ENCODE measurements at places on chromosomes 4 and X.
A peak's percentile ranks its signal among the peaks of the same experiment; 100 is the strongest.

DNA sequence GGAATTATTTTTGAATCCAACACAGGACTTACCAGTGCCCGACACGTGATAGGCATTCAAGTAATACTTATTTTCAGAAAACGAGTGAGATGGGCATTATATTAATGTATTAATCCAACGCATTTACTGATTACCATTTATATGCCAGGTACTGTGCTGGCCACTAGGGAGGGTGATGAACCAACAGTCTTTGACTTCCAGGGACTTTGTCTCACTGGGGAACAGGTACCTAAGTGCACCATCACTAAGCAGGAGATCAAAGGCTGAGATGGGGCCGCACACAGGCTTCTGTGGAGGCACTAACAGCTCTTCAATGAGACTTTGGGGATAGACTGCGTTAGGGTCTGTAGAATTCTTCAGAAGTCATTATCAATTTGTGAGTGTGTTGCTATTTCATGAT is 5.7 kb upstream of the TADA2B start:
- H3K36me3 ChIP-seq = no peaks in the 10 kb centered on the region
- H3K27me3 ChIP-seq = peaks cover 11% of the 10 kb centered on the region
- no peak for DNase-seq
- H3K4me1 ChIP-seq = peaks cover 7% of the 10 kb centered on the region
- H3K4me3 ChIP-seq = no peak overlapping the region

DNA sequence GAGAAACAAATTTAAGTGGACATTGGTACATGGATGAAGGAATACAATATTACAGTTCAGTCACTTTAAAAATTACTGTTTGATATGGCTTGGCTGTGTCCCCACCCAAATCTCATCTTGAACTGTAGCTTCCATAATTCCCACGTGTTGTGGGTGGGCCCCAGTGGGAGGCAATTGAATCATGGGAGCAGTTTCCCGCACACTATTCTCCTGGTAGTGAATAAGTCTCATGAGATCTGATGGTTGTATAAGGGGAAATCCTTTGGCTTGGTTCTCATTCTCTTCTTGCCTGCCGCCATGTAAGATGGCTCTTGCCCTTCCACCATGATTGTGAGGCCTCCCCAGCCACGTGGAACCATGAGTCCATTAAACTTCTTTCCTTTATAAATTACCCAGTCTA is 804.2 kb upstream of the FRG1 start:
- no peak overlapping the region for H3K4me3 ChIP-seq
- no peaks in the 10 kb centered on the region for H3K36me3 ChIP-seq
- no peak overlapping the region for H3K27ac ChIP-seq
- no peaks in the 10 kb centered on the region for H3K27me3 ChIP-seq

GRCh38 chr4:185722029-185722316 is 90.0 kb downstream of the SORBS2 start:
- H3K4me3 ChIP-seq = no peak overlapping the region
- peaks cover 3% of the 10 kb centered on the region for H3K27me3 ChIP-seq
- no peak overlapping the region for H3K27ac ChIP-seq
- no peaks in the 10 kb centered on the region for H3K36me3 ChIP-seq

DNA sequence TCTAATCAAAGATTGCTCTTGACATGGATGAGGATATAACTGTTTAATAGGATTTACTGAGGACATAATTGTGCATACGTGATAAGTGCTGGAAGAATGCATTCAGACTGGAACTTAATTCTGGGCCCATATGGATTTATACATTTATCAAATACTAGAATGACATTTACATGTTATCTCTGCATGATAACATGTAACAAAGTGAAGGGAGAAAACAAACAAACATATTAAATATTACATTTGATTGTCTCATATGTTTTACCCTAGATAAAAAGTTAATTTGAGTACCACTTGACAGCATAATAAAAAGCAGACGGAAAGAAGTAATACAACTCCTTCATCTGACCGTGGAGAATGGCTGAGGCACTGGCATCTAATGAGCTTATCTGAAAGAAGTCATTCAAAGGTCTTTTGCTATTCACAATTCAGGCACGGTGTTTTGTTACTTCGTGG is 297.8 kb downstream of the PPP3CA start:
- no peaks in the 10 kb centered on the region for H3K27me3 ChIP-seq
- DNase-seq = no peak
- no peak overlapping the region for H3K4me3 ChIP-seq
- H3K27ac ChIP-seq = no peak overlapping the region
- no peaks in the 10 kb centered on the region for H3K4me1 ChIP-seq

GRCh38 chrX:49072712-49073095 is 1.1 kb downstream of the PRAF2 start:
- peak overlapping the region; percentile 83 for H3K4me3 ChIP-seq
- H3K36me3 ChIP-seq = peaks cover 16% of the 10 kb centered on the region
- H3K4me1 ChIP-seq = peaks cover 15% of the 10 kb centered on the region

- H3K36me3 ChIP-seq = no peaks in the 10 kb centered on the region
- H3K4me3 ChIP-seq = peak overlapping the region; percentile 45
- H3K27ac ChIP-seq = no peak overlapping the region
These were observed 194.6 kb upstream of the FTHL17 start for GRCh38 chrX:31266203-31267076.

GRCh38 chr4:188455062-188455752 is 316.0 kb downstream of the TRIML1 start:
- no peaks in the 10 kb centered on the region for H3K27me3 ChIP-seq
- no peaks in the 10 kb centered on the region for H3K4me1 ChIP-seq
- peaks cover 2% of the 10 kb centered on the region for H3K36me3 ChIP-seq
- no peak overlapping the region for H3K4me3 ChIP-seq
- no peak for DNase-seq
- no peak overlapping the region for H3K27ac ChIP-seq

DNA sequence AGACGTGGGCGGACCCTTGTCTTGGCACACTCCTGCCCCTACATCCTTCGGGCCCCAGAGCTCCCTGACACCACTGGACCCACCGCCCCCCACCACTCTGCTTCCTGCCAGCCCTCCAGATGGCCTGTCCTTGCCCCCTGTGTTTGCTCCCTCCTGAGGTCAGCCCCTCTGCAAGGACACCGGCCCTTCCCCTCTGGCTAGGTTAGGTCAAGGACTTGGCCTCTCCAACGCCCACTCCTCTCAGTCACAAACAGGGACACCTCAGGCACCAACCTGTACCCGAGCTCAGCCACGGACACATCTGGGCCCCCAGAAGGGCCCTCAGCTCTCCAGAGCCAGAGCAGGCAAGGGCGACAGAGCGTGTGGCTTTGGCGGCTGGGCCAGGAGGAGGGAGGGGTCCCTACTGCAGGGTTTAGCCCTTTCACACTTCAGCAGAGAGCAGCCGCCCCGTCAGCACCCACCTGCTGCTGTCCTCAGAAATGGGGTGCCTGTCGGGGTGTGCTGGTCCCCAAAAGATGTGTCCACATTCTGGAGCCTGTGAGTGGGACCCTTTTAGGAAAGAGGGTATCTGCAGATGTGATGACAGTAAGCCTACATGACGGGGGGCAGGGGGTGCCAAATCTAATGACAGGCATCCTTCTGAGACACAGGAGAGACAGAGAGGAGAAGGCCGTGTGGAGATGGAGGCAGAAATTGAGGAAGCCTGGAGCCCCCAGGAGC is 23.5 kb upstream of the DUSP9 start:
- H3K4me3 ChIP-seq = no peak overlapping the region
- peaks cover under 1% of the 10 kb centered on the region for H3K27me3 ChIP-seq
- H3K4me1 ChIP-seq = no peaks in the 10 kb centered on the region
- no peak for DNase-seq
- H3K36me3 ChIP-seq = no peaks in the 10 kb centered on the region

GRCh38 chr4:123649645-123650391 is 253.2 kb downstream of the SPRY1 start:
- H3K4me1 ChIP-seq = no peaks in the 10 kb centered on the region
- H3K36me3 ChIP-seq = no peaks in the 10 kb centered on the region
- H3K27me3 ChIP-seq = peaks cover 5% of the 10 kb centered on the region
- H3K27ac ChIP-seq = no peak overlapping the region
- no peak overlapping the region for H3K4me3 ChIP-seq

DNA sequence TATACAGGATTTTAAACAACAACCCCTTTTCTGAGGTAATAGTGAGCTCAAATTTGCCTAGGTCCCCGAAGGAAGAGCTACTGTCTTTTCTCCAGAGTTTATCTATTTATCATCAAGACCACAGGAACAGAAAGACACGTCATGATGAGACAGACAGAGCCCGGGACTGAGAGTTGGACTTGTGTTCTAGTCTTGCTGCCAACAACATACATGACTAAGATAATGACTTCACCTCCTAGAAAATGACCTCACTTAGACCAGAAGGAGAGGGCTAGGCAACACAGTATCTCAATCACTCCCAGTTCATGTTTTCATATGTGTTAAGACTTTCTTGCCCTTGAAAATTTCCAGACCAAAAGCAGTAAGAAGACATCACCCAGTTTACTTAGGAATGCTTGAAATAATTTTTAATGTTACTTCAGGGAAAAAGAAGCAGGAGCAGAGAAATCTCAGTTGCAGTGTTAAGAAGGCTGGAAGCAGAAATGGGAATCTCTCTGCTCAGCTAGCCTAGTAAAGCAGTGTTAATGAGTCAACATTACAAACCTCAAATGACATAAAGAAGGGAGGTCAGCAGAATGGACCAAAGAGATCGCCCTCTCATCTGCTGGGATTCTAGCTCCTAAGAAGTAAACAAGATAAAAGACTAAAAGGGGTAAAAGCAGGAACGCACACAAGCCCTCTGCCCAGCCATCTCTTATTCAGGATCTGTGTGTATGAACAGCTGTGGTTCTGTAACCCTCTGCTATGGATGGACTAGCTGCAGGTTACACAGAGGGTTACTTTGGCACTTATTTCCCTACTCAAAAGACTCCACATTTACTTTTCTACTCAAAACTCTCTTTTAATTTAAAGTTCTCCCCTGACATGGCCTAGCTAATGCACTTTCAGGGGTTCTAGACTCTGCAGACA is 24.8 kb downstream of the PDGFC start:
- H3K4me3 ChIP-seq = no peak overlapping the region
- no peak overlapping the region for H3K27ac ChIP-seq
- H3K27me3 ChIP-seq = no peaks in the 10 kb centered on the region
- no peaks in the 10 kb centered on the region for H3K4me1 ChIP-seq
- no peak for DNase-seq

DNA sequence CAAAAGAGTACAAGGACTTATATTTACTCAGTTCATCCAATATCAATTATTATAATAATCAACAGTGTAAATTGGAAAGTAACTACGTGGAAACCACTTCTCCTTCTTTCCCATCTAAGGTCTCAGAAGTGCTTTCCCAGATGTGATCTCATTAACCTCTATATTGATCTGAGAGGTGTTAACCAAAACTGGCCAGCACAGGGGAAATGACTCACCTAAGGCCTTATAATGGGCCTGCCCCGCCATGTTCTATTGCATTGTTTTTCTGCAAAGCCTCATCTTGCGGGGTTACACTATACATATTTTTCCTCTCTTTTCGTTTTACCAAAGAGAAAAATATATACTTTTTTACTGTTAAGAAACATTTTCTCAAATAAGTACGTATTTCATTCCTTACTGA is 20.5 kb downstream of the RAB40A start:
- H3K4me1 ChIP-seq = no peaks in the 10 kb centered on the region
- no peak for DNase-seq
- H3K4me3 ChIP-seq = no peak overlapping the region
- H3K27ac ChIP-seq = no peak overlapping the region

- H3K36me3 ChIP-seq = no peaks in the 10 kb centered on the region
- no peaks in the 10 kb centered on the region for H3K4me1 ChIP-seq
- no peak overlapping the region for H3K27ac ChIP-seq
- no peak for DNase-seq
- H3K27me3 ChIP-seq = no peaks in the 10 kb centered on the region
- no peak overlapping the region for H3K4me3 ChIP-seq
These were observed 531.0 kb downstream of the SMARCA1 start for GRCh38 chrX:128992107-128992971.

- H3K4me3 ChIP-seq = no peak overlapping the region
- H3K4me1 ChIP-seq = peaks cover 5% of the 10 kb centered on the region
- H3K27ac ChIP-seq = no peak overlapping the region
- no peak for DNase-seq
- peaks cover 9% of the 10 kb centered on the region for H3K27me3 ChIP-seq
These were observed 92.3 kb upstream of the QRFPR start for GRCh38 chr4:121472937-121473721.

DNA sequence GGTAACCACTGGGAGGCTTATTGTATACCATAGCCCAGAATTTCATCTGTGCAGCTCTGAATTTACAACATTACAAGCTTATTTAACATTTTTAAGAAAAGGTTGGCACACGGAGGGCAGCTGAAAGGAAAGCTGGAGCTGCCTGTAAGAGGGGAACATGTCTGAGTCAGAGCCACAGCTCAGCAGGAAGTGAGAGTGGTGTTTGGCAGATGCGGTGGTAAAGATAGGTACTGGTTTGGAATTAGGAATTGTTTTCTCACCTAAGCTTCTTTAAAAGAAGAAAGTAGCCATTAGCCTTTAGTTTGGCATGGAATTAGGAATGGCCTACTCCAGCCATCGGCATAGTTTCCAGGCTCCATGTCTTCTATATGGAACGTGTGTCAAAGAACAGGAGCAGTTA is 172.5 kb upstream of the ANXA3 start:
- H3K4me1 ChIP-seq = no peaks in the 10 kb centered on the region
- H3K4me3 ChIP-seq = no peak overlapping the region
- no peaks in the 10 kb centered on the region for H3K36me3 ChIP-seq
- no peak overlapping the region for H3K27ac ChIP-seq
- no peaks in the 10 kb centered on the region for H3K27me3 ChIP-seq

DNA sequence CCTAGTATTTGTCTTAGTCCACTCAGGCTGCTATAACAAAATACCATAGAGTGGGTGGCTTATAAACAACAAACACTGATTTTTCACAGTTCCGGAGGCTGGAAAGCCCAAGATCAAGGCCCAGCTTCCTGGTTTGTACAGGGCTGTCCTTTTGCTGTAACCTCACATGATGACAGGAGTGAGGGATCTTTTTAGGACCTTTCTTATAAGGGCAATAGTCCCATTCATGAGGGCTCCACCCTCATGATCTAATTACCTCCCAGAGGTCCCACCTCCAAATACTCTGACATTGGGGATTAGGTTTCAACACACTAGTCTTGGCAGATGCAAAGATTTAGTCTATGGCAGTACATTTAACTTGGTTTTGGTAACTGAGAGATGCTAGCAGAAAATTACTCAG is 20.9 kb downstream of the GPAT3 start:
- no peak for DNase-seq
- peaks cover 4% of the 10 kb centered on the region for H3K36me3 ChIP-seq
- H3K27ac ChIP-seq = no peak overlapping the region

DNA sequence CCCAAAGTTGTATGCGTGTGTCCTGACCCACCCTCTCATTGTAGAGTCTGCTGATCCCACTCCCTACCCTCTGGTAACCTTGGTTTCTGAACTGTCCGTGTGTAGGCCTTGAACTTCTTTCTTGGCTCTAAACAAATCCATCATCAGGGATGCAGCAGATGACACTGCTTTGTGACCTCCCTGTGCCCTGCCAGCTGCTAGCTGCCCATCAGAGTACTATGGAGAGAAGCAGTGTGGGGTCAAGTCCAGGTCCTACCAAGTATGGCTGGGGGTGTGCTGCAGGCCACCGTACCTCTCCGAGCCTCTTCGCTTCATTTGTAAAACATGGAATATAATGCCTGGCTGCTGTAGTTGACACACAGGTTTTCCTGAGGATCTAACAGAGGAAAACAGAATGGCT is 183.5 kb upstream of the RBPJ start:
- DNase-seq = no peak
- no peak overlapping the region for H3K27ac ChIP-seq
- H3K4me3 ChIP-seq = no peak overlapping the region
- peaks cover 36% of the 10 kb centered on the region for H3K36me3 ChIP-seq

Measured in T-helper 2 cell treated with Interferon-gamma antibody and Interleukin-4, amounts not matched to agents 5 μg/mL and 100 μg/mL, for 36 hours (primary cell).